ENCODE measurements at places on chromosomes 12 and 14.

DNA sequence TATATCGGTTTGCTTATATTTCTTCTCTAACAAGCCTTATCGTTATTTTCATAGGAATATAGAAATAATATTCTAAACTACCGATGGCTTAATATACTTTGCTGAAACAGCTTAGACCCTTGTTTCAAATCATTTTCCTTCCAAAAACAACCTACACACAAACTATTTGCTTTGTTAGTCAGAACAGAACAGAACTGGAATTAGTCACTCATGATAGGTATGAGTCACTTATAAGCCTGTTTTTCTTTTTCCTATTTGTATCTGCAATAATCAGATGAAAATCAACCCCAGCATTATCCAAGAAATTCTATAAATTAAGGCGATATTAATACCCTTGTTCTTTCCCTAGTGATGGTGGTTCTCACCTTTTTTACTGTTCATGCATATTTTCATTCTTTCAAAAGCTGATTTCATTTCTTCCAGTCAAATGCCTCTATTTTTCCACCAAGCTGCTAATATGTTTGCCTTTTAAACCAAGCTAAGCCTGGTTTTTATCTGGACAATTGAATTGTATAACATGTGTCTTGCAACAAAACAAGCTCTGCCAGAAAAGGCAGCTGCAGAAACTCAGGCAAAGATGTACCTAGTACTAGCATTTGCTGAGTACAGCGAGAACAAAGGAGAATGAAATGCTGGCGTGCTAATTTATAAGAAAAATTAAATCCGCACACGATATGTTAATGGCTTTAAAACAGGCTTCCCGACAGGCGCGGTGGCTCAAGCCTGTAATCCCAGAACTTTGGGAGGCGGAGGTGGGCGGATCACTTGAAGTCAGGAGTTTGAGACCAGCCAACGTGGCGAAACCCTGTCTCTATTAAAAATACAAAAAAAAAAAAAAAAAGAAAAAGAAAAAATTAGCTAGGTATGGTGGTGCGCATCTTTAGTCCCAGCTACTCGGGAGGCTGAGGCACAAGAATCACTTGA lies 1418.2 kb downstream of the AACS start:
- H3K4me3 ChIP-seq = no peak overlapping the region
- H3K36me3 ChIP-seq = no peaks in the 10 kb centered on the region
- no peak for DNase-seq
- no peaks in the 10 kb centered on the region for H3K4me1 ChIP-seq
- no peak overlapping the region for H3K27ac ChIP-seq

DNA sequence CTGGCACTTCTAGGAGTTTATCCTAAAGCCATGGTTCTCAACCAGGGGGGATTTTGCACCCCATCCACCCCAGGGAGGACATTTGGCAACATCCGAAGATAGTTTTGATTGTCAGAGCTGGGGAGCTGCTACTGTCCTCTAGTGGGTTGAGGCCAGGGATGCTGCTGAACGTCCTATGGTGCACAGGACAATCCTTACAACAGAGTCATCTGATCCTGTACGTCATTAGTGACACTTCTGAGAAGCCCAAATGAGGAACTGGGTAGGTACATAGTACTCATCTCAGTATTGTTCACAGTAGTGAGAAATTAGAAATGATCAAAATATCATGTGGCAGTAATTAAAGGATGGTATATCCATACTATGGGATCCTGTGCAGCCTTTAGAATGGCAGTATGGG lies 185.1 kb downstream of the CHST11 start:
- no peaks in the 10 kb centered on the region for H3K36me3 ChIP-seq
- peaks cover 3% of the 10 kb centered on the region for H3K4me1 ChIP-seq
- no peak overlapping the region for H3K27ac ChIP-seq
- H3K27me3 ChIP-seq = no peaks in the 10 kb centered on the region
- no peak for DNase-seq

DNA sequence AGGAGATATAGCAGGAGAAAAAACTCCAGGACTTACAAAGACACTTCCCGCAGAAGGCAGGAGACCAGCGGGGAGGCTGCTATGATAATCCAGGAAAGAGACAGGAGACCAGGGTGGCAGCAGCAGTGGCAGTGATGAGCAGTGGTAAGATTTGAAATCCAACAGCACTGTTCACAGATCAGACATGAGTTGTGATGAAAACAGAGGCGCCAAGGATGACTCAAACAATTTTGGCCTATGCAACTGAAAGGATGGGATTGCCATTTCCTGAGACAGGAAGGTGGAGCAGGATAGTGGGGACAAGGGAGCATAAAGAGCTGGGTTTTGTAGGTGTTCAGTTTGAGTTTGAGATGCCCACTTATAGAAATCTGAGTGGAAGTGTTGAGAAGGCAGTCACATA lies 108.6 kb upstream of the DYRK2 start:
- H3K36me3 ChIP-seq = no peaks in the 10 kb centered on the region
- H3K4me3 ChIP-seq = no peak overlapping the region

DNA sequence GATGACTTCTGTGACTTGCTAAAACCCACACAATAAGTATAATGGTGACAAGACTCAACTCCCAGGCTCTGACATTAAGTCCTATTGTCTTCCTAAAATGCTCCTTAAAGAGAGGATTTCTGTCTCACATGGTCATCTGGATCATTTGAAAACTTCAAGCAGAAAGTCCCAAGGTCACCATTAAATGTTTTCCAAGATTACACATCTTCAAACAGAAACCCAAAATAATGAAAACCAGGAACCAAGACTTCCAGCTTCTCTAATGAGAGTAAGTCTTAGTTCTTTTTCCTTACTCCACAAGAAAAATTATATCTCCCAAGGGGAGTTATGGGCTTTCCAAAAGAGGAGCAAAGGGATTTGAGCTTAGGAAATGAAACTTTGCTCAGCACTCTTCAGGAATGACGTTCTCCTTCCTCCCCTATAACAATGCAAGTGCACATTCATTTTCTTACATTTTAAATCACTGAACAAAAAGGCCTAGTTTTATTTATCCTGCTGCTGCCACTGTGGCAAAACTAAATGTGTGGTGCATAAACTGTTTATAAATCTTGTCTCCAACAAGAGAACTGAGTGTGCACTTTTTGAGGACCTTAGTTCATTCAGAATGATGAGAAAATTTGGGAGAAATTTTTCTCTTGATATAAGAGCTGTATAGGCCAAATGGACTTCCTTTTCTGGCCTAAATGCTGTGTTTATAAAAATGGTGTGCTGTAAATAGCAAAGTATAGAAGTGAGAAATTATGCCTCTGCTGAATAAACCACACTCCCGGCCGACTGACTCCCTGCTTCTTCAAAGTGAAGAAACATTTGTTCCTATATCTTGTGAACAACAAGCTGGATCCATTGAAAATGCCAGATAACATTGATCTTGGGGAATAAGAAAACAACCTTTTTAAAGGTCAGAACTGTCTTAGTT lies 148.4 kb upstream of the PLEKHG7 start:
- no peaks in the 10 kb centered on the region for H3K36me3 ChIP-seq
- no peak overlapping the region for H3K4me3 ChIP-seq
- no peak overlapping the region for H3K27ac ChIP-seq
- peak; percentile 36 for DNase-seq

GRCh38 chr12:115932066-115932465 lies 345.4 kb downstream of the MED13L start:
- H3K36me3 ChIP-seq = no peaks in the 10 kb centered on the region
- H3K27me3 ChIP-seq = peaks cover 8% of the 10 kb centered on the region
- no peak for DNase-seq
- H3K4me1 ChIP-seq = no peaks in the 10 kb centered on the region

GRCh38 chr12:92175961-92176360 lies 30.3 kb upstream of the BTG1 start:
- H3K27ac ChIP-seq = no peak overlapping the region
- H3K4me3 ChIP-seq = no peak overlapping the region
- H3K36me3 ChIP-seq = no peaks in the 10 kb centered on the region
- no peak for DNase-seq
- H3K27me3 ChIP-seq = no peaks in the 10 kb centered on the region
- no peaks in the 10 kb centered on the region for H3K4me1 ChIP-seq
